ENCODE measurements at places on chromosomes 2 and 18.
A peak's percentile ranks its signal among the peaks of the same experiment; 100 is the strongest.

DNA sequence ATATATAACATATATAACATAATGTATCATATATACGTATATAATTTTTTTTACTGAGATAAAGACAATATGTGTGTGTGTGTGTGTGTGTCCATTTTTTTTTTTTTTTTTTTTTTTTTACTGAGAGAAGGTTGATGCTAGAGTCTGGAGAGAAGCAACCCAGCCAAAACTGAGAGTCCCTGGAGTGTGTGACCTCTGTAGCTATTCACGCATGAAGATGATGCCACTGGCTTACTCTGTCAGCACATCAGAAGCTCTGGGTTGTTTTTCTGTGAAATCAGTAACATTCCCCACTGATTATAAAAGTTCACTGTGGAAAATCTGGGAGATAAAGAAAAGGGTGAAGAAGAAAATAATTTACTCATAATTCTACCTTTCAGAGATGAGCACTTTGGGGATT lies 27.2 kb downstream of the CCDC195 start:
- DNase-seq, result no peak

DNA sequence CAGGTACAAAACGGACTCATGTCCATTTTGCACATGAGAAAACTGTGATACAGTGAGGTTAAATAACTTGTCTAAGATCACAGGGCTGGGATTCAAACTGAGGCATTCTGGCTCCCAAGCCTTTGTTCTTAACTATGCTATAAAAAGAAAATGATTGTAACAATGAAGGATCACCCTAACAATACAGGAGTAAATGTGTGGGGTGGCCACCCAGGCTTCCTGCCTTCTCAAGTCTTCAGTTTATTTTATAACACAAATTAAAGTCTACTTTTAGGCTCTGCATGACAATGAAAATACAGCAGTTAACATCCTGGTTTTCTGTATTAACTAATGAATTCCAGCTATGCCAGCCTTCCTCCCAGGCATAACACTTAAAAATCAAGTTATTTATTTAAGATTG lies 7.6 kb downstream of the WDFY1 start:
- DNase-seq, result no peak

DNA sequence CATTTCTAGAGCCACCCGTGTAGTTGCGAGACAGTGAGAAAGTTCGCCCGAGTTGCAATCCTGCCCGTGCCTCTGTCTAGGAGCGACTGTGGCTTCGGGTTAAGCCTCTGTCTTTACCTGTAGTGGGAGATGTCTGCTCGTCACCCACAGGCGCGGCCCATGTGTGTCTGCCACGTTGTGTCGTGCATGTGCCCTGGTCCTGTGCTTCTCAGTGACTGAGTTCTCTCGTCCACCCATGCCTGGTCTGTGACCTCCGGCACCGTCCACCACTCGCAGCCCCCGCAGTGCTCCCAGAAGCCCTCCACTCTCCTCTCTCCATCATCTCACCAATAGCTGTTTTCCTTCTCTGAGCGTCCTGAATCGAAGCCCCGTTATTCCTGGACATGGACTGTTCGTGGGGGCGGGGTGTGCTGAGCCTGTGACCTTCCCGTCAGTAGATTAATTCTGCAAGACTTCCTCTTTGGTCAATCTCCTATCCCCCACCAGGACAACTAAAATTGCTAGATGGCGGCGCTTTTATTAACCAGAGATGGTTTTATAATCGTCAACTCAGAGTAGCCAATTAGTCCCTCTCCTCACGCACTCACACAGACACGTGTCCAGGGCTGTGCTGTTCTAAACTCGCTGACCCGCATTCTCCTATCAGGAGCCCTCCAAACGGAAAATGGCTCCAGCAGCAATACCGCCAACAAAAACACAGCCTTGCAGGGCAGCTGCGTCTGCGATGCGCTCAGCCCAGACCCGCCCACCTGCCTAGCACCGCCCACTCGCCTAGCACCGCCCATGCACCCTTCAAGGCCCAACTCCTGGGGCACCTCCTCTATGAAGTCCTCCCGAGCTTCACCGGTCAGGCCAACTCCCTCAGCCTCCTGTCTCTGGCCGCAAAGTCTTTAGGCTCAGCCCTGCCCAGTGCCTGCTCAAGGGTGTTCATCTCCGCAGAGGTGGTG lies 119.4 kb downstream of the TWIST2 start:
- DNase-seq, result no peak

DNA sequence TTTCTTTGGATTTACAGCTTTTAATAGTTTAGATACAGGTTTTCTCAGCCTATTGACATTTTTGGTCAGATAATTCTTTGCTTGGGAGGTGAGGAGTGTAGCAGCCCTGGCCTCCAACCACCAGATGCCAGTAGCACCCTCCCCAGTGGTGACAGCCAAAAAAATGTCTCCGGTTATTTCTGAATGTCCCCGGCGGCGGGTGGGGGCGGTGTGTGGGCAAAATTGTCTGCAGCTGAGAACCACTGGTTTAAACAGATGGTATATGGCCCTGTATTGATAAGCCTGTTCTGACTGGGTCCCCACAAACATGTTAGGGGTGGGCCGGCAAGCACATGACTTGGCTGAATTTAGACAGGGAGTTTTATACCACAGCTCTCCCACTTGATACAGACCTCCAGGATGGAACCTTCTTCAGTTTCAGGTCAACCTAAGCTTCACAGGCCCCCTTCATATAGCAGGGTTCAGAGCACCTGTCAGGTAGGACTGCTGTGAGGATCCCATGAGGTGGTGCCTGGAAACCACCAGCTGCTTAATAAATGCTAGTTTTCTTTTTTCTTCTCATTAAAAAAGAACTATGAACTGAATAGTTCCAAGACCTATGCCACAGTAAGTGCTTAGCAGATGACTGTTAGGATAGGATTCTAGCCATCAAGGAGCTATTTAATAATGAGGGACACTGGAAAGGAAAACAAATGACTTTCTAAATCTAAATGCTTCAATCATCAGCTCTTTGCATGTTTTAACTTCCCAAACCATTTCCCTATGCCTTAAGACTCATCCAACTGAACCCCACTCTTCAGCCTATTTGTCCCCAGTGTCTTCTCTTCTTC lies 18.1 kb downstream of the LPIN2 start:
- no peak for DNase-seq

- DNase-seq, result no peak
Observed at GRCh38 chr2:239566995-239567568, 166.3 kb upstream of the HDAC4 start.

- DNase-seq, result no peak
Observed at GRCh38 chr2:30631051-30631671, 176.1 kb downstream of the CAPN13 start.

- DNase-seq, result no peak
Observed at GRCh38 chr2:223563462-223563861, 38.7 kb downstream of the SCG2 start.

DNA sequence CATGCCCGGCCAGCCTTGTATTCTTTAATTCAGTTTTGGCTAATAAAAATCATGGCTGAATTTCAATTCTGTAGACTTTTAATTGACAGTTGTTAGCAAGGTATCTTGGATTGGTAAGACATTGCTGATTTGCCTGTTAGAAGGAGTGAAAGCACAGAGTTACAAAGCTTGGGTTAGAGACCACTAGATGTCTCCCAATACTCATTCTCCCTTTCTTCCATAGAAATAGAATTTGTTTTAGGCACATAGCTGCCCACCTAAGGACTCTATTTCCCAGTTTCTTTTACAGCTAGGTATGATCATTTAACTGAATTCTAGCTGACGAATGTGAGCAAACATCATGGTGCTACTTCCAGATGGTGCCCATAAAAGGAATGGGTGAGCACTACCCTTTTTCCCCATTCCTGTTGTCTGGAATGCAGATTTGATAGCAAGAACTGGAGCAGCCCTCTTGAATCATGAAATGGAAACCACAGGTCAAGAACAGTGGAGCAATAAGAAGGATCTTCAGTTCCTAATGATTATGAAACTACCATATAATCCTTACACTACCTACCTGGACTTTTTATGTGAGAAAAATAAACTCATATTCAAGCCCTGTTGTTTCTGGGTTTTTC lies 17.5 kb downstream of the PECR start:
- DNase-seq, result no peak

- no peak for DNase-seq
Observed at GRCh38 chr2:25072606-25073005, 30.7 kb downstream of the EFR3B start.

GRCh38 chr2:68768951-68769350 lies 34.3 kb downstream of the ARHGAP25 start:
- DNase-seq, result no peak

DNA sequence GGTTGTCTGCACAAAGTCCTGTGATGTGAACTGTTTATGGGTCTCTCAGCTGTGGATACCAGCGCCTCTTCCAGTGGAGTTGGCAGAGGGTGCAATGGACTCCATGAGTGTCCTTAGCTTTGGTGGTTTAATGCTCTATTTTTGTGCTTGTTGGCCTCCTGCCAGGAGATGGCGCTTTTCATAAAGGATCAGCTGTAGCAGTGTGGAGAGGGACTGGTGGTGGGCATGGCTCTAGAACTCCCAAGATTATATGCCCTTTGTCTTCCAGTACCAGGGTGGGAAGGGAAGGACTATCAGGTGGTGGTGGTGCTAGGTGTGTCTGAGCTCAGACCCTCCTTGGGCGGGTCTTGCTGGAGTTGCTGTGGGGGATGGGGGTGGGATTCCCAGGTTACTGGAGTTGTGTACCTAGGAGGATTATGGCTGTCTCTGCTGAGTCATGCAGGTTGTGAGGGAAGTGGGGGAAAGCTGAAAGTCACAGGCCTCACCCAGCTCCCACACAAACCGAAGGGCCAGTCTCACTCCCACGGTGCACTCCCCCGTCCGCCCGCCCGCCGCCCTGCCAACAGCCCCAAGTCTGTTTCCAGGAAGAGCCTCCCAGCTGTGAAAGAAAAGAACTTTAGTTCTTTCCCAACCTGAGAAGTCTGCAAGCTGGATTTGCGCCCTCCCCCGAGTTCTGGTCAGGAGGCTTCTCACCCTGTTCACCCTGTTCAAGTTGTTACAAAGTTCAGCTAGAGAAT lies 108.1 kb downstream of the MARCO start:
- DNase-seq, result peak; percentile 7

GRCh38 chr2:61905372-61906185 lies at the start of gene COMMD1:
TSS of gene COMMD1 (plus strand) at chr2:61905674. CDS start at chr2:61905679, 5 bp downstream.
- DNase-seq, result peak; percentile 58

DNA sequence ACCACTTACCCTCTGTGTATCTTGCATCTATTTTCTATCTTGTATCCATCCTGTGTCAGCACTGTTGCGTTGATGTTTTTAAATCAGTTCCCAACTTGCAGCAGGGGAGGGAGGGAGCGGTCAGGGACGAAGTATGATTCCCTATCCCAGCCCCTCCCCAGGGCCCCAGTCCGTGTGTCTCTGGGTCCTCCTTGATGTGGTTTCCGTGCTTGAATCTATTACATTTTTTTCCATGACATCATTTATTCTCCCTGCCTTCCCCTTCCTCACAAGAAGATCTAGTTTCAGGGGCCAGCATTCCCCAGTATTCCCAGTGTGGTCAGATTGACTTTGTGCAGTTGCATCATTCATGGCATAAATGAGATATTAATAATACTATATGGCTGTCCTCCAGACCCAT lies 479.3 kb downstream of the PTPRM start:
- DNase-seq, result no peak

DNA sequence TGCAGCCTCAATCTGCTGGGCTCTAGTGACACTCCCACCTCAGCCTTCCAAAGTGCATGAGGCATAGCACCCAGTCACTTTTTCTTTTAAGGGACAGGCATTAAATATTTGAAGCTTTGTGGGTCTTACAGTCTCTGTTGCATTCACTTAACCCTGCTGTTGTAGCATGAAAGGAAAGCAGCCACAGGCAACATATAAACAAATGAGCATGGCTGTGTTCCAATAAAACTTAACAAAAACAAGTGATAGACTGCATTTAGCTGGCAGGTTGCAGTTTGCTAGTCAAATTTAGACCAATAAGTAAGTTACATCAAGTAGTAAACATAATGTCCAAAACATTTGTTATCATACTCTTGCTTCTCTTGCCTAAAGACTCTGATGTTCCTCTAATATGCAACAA lies 297.3 kb upstream of the MMADHC start:
- DNase-seq, result no peak

- no peak for DNase-seq
Observed at GRCh38 chr2:120394764-120395163, 48.8 kb downstream of the INHBB start.

- DNase-seq, result no peak
Observed at GRCh38 chr2:40625849-40626248, 174.0 kb upstream of the SLC8A1 start.

GRCh38 chr2:66547118-66547517 lies 112.2 kb downstream of the MEIS1 start:
- DNase-seq, result peak; percentile 53

DNA sequence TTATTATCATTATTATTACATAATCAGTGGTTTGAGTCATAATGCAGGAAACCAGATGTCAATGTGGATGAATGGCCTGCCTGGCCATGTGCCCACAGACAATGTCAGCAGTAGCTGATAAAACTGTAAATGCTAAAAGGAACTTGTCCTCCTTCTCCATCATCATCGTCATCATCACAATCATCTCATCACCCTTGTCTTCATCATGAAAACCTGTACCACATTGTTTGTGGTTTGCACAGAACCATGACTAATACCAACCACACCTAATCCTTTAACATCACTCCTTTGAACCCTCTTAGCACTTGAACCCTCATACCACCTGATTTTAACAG lies 96.0 kb downstream of the HNMT start:
- peak; percentile 66 for DNase-seq

DNA sequence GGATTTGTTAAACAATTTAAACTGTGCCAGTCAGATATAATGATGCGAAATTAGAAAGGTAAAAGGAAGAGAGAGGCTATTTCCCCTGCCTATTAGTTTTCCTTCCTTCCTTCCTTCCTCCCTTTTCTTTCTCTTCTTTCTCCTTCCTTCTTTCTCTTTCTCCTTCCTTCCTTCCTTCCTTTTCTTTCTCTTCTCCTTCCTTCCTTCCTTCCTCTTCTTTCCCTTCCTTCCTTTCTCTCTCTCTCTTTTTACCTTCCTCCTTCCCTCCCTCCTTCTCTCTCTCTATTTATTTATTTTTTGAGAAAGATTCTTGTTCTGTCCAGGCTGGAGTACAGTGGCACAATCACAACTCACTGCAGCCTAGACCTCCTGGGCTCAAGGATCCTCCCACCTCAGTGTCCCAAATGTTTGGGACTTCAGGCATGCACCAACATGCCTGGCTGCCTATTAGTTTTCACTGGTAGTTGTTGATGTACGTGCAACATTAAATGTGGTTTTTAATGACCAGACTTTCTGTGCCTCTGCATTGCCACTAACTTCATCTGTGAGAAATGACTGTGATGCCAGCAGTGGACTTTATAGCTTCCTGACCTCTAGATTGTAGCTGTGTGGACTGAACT lies 48.7 kb upstream of the NFE2L2 start:
- DNase-seq, result peak; percentile 4

DNA sequence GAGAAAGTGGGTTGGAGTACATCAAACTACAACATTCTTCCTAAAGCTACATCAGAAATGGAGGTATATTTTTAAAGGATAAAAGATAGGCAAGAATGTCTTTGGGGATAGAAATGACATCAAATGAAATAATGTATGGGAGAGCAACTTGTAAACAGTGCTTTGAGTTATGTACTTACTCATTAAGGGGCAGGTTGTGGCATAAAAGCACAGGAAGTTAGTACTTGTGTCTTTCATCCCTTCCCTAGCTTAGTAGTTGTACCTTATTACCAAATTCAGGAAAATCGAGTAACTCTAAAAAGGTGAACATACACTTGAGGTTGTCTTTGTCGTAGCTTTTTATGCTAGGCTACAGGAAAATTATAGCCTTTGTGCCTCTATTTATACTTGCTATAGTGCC lies 28.9 kb downstream of the PPP1CB start:
- peak; percentile 59 for DNase-seq

- DNase-seq, result no peak
Observed at GRCh38 chr2:186984966-186985365, 136.0 kb upstream of the ZSWIM2 start.

- no peak for DNase-seq
Observed at GRCh38 chr2:163877316-163877715, 141.5 kb upstream of the FIGN start.

- DNase-seq, result no peak
Observed at GRCh38 chr2:108588070-108588668, 53.9 kb downstream of the LIMS1 start.
